ENCODE measurements at places on chromosomes 12 and 14.
A peak's percentile ranks its signal among the peaks of the same experiment; 100 is the strongest.

- DNase-seq, result no peak
Observed at GRCh38 chr12:89664441-89664840, 44.2 kb downstream of the ATP2B1 start.

GRCh38 chr14:66152747-66153146 is 333.4 kb upstream of the CCDC196 start:
- no peak for DNase-seq

DNA sequence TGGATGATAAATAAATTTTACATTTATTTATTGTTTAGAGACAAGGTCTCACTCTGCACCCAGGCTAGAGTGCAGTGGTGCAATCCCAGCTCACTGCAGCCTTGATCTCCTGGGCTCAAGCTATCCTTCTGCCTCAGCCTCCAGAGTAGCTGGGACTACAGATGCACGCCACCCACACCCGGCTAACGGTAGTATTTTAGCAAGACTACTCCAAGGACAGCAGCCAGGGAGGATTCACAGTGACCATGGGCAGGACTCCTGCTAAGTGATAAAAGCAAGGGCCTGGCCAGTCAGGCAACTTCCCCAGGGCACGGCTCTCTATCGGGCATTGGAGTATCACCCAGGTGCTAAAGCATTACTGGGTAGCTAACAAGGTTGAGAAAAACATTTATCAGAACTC is 55.4 kb downstream of the ARL6IP4 start:
- DNase-seq, result no peak

GRCh38 chr12:124784871-124785572 is 78.6 kb downstream of the SCARB1 start:
- DNase-seq, result no peak

DNA sequence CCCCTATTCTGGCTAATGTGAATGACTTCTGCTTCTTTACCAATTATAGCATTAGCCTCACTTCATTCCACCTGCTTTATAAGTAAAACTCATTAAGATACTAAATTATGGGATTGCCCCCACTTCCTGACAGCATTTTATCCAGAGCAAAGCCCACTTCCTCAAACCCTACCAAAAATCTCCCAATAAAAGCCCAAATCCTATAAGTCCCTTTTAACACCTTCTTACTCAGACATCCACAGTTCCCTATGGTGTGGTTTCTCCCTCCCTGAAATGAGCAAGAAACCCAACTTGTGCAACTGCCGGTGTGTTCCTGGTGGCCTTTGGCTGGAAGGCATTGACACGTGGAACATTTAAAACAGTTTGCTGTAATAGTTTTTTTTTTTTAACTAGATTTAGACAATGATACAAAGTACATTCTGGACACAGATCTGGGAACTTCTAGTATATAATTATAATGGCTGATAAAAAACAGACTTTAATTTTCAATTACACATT is 53.1 kb downstream of the BRMS1L start:
- no peak for DNase-seq

GRCh38 chr12:10369557-10370415 is 20.1 kb downstream of the KLRK1 start:
- DNase-seq, result no peak

- DNase-seq, result no peak
Observed at GRCh38 chr12:101229841-101230241, 19.8 kb upstream of the SLC5A8 start.

- no peak for DNase-seq
Observed at GRCh38 chr12:123254853-123255446, 16.7 kb downstream of the CDK2AP1 start.

DNA sequence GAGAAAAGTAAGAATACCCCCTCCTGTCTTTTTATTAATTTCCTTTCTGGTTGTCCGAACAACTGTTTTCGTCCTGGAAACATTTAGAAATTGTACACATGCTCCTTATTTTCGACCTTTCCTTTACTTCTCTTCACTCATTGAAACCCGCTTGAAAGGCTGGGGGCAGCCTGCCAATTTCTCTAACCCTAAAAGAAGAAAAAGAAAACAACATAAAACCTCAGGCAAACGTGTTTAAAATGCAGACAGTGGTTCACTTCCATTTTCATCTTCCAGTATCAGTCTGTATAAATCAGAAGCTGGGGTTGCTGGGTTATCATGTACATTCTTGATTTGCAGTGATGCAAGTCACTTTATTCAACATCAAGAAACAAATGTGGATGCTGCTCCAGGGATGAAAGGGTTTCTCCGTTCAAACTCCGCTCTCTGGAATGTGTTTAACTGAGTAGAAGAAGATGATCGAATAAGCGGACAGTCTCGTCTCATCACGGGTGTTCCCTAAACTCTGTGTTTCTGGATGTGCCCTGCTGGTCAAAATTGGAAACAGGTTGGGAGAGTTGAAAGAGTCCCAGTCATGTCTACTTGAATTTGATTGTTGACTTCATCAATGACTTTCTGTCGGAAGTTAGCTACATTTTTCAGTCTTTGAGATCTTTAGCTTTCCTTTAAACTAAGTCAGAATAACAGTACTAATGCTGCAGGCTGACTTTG is 1042.2 kb downstream of the BCL11B start:
- DNase-seq, result no peak

GRCh38 chr14:70061108-70061507 is 127.6 kb downstream of the SLC8A3 start:
- no peak for DNase-seq

DNA sequence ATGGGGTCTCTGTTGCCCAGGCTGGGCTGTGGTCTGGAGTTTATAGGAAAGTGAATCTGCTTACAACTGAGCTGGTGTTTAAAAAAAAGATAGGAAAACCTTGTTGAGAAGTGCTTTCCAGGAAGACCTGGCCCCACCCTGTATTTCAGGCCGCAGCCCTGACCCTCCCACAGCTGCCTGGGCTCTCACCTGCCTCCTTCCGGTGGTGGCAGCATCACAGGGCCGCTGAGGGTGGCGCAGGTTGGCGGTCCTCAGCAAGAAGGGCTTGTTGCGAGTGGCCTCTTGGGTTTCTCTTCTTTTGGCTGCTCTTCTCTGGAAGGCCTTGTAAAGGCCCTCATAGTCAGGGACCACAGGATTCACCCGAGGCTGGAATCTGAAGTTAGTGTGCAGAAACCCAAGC is 7.7 kb downstream of the FAM161B start:
- DNase-seq, result no peak

DNA sequence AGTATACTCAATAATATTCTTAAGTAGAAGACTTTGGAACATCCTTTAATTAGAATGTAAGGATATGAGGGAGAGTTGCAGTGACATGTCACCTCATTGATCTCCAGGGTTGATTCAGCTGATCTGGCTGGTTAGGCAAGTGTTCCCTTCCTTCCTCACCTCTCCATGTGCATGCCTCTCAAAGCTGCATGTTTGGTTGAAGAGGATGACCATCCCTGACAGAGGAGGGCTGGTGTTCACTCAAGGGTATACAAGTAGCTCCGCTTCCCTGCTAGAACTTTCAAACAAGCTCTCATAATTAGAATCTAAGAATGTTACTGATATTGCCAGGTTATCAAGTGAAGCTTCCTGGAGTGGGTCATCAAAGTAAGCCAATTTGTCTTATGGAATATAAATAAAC is 341.1 kb upstream of the FLRT2 start:
- DNase-seq, result no peak

DNA sequence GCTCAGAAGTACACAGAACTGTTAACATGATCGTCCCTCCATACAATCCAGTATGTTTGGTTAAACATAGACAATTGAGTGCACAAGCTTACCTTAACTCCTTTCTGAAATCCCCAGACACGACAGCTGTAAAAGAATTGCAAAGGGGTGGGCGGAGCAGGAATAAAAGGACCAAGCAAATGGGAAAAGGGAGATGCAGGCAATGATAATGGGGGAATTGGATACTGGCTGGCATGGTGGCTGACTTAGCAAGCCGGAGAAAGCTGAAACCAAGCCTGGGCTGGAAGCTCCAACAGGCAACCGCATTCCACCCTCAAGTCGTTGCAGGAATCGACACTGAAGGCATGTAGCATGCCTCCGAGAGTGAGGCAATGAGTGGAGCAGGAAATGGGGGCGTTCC is 96.8 kb upstream of the TMEM132C start:
- no peak for DNase-seq

- DNase-seq, result no peak
Observed at GRCh38 chr12:70692681-70693288, 55.6 kb upstream of the PTPRB start.

DNA sequence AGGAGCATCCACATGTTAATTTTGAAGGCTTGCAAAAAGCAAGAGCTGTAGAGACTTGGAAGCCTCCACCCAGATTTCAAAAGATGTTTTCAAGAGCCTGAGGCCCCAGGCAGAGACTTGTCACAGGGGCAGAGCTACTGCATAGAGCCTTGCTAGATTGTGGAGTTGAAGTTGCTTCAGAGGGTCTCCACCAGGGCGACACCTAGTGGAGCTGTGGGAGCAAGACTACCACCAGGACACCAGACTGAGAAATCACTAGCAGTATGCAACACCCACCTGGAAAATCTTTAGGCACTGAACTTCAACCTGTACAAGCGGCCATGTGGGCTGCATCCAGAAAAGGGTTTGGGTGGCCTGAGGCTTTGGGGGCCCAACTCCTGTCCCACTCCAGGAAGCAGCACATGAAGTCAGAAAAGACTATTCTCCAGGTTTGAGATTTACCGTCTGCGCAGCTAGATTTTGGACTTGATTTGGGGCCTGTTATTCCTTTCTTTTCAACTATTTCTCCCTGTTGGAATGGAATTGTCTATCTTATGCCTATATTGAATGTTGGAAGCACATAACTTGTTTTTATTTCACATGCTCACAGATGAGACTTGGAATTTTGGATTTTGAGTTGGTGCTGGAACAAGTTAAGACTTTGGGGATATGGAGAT is 508.6 kb downstream of the FLRT2 start:
- no peak for DNase-seq

DNA sequence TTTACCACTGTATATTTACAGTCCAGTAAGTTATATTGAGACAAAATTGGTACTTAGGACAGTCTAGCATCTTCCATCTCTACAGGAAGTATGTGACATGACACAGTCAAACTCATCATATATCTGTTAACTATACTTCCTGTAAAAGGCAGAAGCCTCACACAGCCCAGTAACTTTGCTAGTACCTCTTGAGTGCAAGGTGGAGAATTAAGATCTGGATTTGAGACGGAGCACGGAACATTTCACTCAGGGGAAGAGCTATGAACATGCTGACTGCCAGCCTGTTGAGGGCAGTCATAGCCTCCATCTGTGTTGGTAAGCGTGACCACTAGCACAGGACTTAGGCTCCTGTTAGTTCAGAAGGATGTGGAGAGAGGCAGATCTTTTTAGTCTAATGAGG is 333.7 kb upstream of the OR4E1 start:
- DNase-seq, result no peak

DNA sequence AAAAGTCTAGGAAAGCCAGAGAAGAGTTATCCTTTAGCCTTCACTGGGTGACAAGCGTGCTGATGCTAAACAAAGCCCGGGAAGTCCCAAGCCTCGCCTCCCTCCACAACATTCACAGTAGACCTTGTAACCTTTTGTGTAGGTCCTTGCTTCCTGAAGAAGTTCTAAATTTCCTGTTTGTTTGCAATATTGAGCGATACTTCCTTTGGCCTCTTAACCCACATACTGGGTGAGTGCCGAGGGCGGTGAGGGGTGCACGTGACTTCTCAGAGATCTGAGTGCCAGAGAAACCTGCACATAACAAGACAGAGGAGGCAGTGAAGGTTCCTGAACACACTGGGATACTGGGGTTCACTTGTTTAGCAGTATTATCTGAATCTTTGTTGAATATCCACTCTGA is 134.3 kb downstream of the PLXNC1 start:
- DNase-seq, result no peak

DNA sequence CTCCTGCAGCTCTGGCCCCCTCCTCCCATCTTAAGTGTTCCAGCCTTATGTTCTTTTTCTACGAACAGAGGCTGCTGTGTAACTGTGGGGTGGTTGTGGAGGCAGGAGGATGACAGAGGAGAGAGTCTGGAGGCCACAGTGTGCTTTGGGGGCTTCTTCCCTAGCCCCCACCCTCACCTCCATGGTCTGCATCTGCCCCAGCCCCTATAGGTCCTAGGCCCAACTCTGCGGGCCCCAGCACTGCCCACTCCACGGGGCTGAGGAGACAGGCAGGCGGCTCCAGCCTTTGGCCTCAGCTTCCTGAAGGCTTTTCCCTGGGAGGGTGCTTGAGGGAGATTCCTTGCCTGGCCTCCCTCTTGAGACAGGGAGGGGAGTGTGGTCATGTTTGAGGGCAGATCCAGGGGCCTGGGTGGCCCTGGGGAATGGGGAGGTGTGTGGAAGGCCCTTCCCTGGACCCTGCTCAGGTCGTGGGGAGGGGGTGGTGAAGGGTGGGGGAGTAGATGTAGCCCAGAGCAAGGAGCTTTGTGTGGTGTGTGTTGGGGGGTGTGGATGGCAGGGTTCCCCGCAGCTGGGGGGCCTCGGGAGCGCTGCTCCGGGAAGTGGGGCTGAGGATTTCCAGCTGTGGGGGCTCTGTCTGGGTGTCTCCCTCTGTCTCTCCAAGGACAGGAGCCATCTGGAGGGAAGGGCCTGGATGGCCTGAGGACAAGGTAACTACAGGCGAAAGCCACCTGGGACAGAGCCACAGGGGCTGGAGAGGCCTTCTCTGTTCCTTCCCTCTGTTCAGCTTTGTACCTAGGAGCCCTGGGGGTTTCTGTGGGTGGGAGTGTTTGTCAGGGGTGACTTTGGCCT is 1.1 kb downstream of the SMIM41 start:
- DNase-seq, result no peak

- DNase-seq, result peak; percentile 61
Observed at GRCh38 chr12:6563448-6564050, 4.5 kb downstream of the NOP2 start.

- DNase-seq, result no peak
Observed at GRCh38 chr12:27852117-27852516, 72.1 kb upstream of the MANSC4 start.

- DNase-seq, result no peak
Observed at GRCh38 chr12:131913666-131914065, 15.4 kb upstream of the PUS1 start.

DNA sequence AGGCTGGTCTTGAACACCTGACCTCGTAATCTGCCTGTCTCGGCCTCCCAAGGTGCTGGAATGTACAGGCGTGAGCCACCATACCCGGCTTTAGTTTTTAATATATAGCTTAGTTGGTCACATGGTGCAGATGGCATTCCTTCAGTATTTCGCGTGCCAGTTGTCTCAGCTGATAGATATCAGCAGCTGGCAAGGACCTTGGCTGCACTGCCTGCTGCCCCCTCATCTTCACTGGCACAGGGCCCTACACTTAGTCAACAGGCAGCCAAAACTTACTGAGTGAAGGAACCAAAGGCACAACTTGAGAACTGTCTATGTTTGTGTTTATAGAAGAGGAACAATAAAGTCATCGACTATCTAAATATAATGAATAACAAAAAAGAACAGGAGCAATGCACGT is 31.0 kb downstream of the EID3 start:
- no peak for DNase-seq

DNA sequence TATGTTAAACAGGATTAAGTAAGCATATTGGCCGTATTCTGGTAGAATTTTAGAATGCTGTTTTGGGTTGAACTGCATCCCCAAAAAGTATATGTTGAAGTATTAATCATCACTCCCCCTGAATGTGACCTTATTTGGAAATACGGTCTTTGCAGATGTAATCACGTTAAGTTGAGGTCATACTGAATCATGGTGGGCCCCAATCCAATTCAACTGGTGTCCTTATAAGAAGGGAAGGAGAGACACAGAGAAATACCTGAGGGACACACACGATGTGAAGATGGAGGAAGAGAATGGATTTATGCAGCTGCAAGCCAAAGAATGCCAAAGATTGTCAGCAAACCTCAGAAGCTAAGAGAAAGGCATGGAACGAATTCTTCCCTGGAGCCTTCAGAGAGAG is 268.6 kb downstream of the ITPR2 start:
- no peak for DNase-seq
